ENCODE measurements at places on chromosomes 11 and 22. TPM values are rescaled to one million over a fixed set of nuclear protein-coding genes. Genes with fewer than 3 reads are reported as not detected.

Gene VSIG10L2
- total RNA-seq: not detected

Gene NCAPD3
- 30.9 TPM for total RNA-seq

Gene ALG8
- 60.4 TPM for total RNA-seq

Gene OR10D3
- total RNA-seq: not detected

Gene GLYATL2
- total RNA-seq: 0.60 TPM

Gene ELMOD1
- 0.53 TPM for total RNA-seq

Gene TRIM29
- 0.33 TPM for total RNA-seq

Gene HTR3B
- total RNA-seq: not detected

Gene RHBDD3
- 66.4 TPM for total RNA-seq

Gene PRSS23
- total RNA-seq: 34.5 TPM

Gene OR5B21
- not detected for total RNA-seq

Gene OR51I1
- total RNA-seq: not detected

Gene USP47
- total RNA-seq: 85.8 TPM

Gene CARNS1
- total RNA-seq: 0.29 TPM

Gene MUC6
- total RNA-seq: 1.9 TPM

Gene GALNT18
- total RNA-seq: 2.1 TPM

Gene PGR
- total RNA-seq: not detected

Gene MMP12
- not detected for total RNA-seq

Data from progenitor cell of endocrine pancreas (in vitro differentiated cells).